ENCODE measurements at places on chromosomes 1 and 21. TPM values are rescaled to one million over a fixed set of nuclear protein-coding genes. Genes with fewer than 3 reads are reported as not detected.

Gene ADAMTS1
- total RNA-seq: not detected

Gene IL19
- not detected for total RNA-seq

Gene FBLIM1
- total RNA-seq: 0.15 TPM

Gene GRIK3
- total RNA-seq: 0.37 TPM
